ENCODE measurements at places on chromosomes 1 and 21.

- DNase-seq: no peak
Observed at GRCh38 chr21:38520511-38520910, 22.2 kb upstream of the ERG start.

DNA sequence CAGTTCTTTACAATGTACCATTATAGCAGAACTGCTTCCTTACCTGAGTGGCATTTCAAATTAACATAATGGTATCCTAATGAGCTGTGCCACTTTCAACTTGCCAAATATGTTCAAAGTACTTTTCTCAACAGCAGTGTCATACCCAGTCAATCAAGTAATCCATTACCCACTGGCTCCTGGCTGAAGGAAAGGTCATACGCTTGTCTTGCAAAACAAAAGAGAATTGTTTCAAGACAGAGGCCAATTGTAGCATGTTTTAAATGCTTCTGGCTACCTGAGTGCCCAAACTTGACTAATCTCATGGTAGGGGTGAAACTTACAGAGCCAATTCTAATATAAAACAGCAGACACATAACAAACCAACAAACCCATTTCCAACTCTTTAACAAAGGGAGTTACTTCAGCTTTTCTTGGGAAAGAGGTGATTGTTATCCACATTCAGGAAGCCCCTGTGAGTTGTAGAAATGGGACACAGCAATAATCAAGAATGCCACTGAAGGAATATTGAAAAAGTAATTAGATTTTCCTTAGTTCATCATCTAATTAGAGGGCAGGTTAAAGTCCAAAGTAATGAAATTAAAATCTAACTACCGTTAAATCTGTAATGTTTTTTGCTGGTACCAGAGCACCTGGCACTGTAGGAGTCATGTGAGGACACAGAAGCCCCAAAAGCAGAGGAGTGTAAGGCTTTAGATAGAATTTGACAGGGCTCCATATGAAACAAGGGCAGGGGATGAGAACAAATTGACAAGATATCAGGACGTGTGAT lies 241.9 kb downstream of the RWDD3 start:
- DNase-seq: no peak

DNA sequence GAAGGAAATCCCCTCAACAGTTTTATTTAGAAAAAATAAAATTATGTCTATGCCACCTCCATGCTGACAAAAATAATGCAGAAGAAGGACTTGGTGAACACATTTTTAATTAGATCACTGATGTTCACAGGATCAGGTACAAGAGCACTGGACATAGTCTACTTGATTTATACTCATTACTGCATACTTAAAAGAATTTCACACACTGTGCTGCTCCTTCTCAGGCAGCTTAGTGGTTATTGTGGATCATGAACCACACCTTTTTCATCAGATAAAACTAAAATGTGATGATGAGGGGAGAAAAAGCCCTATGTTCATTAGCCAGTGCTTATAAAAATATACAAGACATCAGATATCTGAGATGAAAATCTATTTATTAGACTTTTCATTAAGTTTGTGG lies 103.3 kb upstream of the DPH5 start:
- DNase-seq: no peak

- DNase-seq: peak; percentile 39
Observed at GRCh38 chr1:220448217-220448616, 79.7 kb upstream of the MARK1 start.

- no peak for DNase-seq
Observed at GRCh38 chr1:155108296-155108695, 19.4 kb upstream of the EFNA1 start.

GRCh38 chr1:51433269-51433971 lies 85.6 kb downstream of the EPS15 start:
- DNase-seq: peak; percentile 15

DNA sequence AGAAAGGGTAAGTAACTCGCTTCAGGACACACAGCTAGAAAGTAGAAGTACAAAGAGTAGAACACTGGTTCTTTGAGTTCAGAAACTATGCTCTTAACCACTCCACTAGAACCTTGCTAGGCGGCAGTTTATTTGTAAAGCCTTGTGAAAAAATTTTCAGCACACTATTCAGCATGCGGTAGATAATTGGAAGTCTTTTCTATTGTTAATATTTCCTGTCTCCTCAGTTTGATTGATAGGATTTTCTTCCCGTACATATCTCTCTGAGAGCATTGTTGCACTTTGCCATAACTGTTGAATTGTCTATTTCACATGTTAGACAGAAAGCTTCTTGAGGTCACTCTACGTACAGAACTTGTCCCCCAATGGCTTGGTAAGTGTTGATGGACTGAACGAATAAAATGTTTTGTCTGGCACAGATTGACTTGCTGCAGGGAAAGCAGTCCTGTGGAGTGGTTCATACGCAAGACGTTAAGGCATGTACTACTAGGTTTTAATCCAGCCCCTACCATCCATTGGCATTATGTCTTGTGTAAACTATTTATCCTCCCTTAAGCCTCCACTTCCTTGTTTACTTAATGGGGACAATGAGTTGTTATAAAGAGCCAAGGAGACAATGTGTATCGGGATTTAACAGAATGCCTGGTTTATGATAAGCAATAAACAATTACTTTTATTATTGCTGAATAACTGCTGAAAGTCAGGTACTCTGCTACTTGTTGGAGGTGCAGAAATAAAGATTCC lies 35.8 kb downstream of the C1orf21 start:
- DNase-seq: no peak

DNA sequence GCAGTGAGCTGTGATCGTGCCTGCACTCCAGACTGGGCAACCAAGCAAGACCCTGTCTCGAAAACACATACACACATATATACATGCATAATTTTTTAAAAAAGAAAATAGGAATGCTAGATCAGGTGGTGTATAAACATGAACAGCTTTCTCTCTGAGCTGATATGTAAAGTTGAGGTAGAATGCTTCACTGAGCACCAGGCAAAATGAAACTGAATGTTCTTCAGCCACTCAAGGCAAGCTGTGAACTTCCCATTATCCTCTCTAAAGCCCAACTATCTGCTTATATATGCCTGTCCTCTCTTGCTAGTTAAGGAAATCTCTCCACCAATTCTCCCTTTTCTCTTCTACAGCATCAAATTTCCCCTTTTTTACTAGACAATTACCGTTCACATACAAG lies 93.0 kb downstream of the NUF2 start:
- peak; percentile 36 for DNase-seq

DNA sequence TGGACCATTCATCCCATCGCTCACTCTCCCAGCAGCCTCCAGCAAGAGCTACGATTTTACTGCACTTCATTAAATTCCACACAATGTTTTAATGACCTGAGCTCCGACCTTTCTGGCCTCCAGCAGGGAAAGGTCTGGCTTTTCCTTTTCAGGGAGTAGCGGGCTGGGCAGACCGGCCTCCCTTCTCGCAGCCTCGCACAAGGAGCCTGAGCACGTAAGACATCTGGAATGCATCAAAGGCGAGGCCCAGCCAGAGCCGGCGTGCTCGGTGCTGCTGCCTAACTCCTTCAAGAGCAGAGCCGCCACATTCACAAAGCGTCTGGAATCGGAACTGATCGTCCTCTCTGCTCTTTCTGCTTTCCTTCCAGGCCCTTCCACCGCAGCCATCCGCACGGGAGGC lies 32.5 kb upstream of the FHAD1 start:
- DNase-seq: no peak

DNA sequence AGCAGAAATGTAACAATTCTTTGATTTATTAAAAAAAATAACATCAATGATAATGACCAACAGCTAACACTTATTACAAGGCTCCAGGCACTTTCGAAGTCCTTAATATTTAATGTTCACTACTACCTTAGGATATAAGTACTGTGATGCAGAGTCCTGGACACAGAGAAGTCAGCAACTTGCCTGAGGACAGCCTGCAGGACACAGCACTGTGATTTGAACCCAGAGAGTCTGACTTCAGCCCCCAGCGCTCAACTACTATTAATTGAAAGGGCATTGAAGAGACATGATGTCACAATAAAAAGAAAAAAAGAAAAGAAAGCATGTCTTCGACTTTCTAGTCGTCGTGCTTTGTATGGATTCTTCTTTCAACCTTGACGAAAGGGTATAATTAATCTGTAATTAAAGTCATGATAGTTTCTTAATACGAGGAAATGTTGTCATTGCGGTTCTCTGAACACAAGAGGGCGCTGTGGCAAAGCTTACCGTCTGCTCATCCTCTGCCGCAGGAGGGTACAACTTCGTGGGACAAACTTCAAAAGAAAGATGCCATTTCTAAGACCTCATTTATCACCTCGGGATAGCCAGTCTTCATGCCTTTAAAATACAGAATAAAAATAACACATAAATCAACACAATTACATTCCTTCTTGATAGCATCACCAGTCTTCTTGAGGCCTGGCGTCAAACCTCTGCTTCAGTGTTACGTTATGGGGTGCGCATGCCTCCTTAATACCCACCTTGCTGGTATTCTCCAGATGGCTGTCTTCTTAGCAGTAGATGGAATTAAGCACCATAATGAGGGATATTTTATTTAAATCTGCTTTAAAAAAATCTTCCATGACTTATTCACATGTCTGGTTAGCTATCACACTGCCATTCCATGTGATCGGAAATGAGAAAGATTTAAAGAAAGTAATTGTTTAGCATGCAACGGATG lies 240.1 kb downstream of the DISC1 start:
- peak; percentile 49 for DNase-seq

DNA sequence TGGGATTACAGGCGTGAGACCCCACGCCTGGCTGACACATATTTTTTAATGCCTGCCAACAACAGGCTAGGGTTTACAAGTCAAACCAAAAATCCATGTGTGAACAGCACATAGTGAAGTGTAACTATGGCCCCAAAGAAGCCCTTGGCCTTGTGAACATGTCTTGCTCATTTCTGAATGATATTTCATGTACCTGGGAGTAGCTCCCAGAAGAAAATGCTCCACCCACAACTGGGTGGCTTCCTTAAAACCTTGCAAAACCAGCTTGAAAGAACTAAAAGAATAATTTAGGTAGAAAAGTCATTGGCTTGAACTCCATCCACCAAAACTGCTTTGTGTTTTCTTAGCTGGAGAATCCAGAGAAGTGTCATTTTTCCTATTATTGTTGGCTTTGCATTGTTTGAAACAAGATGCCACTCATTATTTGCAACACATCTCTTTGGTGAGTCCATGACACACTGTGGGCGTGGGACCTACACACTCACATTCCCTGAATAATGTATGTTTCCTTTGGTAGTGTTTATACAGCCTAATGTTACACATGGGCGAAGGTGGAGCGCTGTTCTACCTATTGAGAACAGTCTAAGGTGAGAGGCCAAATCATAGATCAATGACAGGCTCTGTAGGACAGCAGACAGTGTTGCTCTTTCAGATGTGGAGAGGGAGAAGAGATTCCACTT lies 28.5 kb upstream of the SDE2 start:
- DNase-seq: no peak

GRCh38 chr1:205458777-205459566 lies 3.1 kb upstream of the BLACAT1 start:
- peak; percentile 21 for DNase-seq

- peak; percentile 2 for DNase-seq
Observed at GRCh38 chr1:16718908-16719533, 21.3 kb upstream of the RNU1-4 start.

GRCh38 chr1:162003061-162003829 lies 20.4 kb downstream of the OLFML2B start:
- no peak for DNase-seq

- no peak for DNase-seq
Observed at GRCh38 chr1:84272401-84272800, 29.1 kb upstream of the SAMD13 start.

DNA sequence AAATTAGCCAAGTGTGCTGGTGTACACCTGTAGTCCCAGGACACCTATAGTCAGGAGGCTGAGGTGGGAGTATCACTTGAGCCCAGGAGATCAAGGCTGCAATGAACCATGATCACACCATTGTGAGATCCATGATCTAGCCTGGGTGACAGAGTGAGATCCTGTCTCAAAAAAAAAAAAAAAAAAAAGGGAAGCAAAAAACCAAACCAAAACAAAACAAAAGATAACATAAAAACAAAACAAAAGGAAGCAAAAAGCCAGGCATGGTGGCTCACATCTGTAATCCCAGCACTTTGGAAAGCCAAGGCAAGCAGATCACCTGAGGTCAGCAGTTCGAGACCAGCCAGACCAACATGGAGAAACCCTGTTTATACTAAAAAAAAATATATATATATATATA lies 9.4 kb upstream of the AKR1A1 start:
- DNase-seq: no peak

GRCh38 chr1:182752077-182752988 lies 37.2 kb upstream of the NPL start:
- no peak for DNase-seq

GRCh38 chr1:109025694-109026093 lies 16.2 kb downstream of the WDR47 start:
- no peak for DNase-seq

GRCh38 chr21:42332557-42333317 lies 17.5 kb upstream of the TFF3 start:
- DNase-seq: no peak

GRCh38 chr1:33872683-33873082 lies 8.8 kb downstream of the HMGB4 start:
- DNase-seq: no peak

GRCh38 chr1:54460861-54461387 lies 54.7 kb upstream of the SSBP3 start:
- DNase-seq: no peak

DNA sequence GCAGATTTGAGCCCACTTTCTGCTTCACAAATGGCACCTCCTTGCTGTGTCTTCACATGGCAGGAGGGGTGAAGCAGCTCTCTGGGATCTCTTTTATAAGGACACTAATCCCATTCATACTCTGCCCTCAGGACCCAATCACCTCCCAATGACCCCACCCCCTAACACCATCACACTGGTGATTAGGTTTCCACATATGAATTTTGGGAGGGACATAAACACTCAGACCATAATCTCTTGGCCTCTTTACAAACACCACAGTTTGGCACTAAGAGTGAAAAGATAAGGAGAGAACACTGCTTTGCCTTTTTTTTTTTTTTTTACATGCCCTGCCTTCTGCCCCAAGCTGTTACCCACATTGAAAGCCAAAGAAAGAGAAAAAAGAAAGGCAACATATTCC lies 166.2 kb upstream of the NFIA start:
- DNase-seq: no peak

- DNase-seq: no peak
Observed at GRCh38 chr1:86140281-86140880, 16.2 kb downstream of the COL24A1 start.

GRCh38 chr21:38267136-38267755 lies 10.5 kb downstream of the KCNJ15 start:
- no peak for DNase-seq

GRCh38 chr21:31677047-31677446 lies 17.6 kb downstream of the SOD1 start:
- DNase-seq: no peak

GRCh38 chr1:1610796-1611195 lies 4.5 kb upstream of the MIB2 start:
- DNase-seq: no peak

DNA sequence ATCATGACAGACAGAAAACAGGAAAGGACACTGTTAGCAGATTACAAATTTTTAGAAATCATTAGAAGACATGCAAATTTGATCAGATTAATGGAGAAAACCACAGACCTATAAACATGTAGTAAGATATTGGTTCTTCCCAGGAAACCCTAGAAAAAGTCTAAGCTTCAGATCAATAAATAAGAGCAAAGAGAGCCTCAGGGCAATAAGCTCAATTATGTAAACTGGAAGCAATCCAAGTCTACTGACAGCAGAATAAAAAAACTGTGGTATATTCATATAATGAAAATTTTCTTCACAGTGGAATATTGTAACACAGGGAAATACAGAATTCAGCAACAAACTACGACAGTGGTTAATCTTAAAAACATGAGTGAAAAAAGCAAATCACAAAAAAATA lies 36.3 kb downstream of the NRDC start:
- DNase-seq: no peak

- DNase-seq: peak; percentile 33
Observed at GRCh38 chr1:216119600-216119999, 303.6 kb downstream of the USH2A start.

Data from GM12865 (cell line).